ENCODE measurements at places on chromosomes 6 and 20.
A peak's percentile ranks its signal among the peaks of the same experiment; 100 is the strongest.

GRCh38 chr20:37886851-37887297 is 16.1 kb upstream of the VSTM2L start:
- DNase-seq: peak; percentile 57

- DNase-seq: no peak
These were observed 131.2 kb downstream of the BCAS1 start for GRCh38 chr20:53939190-53939571.

DNA sequence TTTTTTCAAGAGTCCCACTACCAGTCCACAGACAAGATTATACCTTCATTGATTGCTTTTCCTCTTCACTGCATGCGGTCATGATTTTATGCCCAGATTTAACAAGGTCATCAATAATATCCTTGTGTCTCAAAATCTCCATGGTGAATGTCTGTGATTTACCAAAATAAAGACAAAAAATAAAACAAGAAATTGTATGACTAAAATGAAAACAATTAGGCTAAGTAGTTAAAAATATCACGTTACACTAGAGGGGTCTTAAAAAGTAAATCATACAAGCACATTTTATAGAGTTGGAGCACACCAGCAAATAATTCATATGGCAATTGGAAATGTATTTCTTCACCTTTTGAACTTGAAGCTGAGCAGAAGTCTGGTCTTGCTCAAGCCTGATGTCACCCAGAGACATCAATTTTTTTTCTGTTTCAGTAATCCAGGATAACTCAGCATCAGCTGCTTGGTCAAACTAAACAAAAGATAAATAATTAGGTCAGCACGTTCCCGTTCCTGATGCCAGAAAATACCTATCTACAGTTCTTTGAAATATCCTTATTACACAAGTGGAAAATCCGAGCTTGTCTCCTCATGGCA is 125.4 kb downstream of the DST start:
- no peak for DNase-seq

- no peak for DNase-seq
These were observed 52.7 kb upstream of the STX16 start for GRCh38 chr20:58598211-58599015.

DNA sequence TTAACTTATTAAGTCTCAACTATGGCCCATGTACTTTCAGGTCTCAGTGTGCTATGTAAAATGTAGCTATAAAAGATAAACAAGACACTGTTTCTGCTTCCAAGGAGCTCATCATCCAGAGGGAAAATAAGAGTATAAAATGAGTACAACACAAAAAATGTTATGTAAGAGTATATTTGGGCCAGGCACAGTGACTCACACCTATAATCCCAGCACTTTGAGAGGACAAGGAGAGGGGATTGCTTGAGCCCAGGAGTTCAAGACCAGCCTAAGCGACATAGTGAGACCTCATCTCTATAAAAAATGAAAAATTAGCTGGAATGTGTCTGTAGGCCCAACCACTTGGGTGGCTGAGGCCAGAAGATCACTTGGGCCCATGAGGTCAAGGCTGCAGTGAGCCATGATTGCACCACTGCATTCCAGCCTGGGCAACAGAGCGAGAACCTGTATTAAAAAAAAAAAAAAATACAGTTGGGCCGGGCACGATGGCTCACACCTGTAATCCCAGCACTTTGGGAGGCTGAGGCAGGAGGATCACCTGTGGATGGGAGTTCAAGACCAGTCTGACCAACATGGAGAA is 124.0 kb downstream of the EDN1 start:
- no peak for DNase-seq

DNA sequence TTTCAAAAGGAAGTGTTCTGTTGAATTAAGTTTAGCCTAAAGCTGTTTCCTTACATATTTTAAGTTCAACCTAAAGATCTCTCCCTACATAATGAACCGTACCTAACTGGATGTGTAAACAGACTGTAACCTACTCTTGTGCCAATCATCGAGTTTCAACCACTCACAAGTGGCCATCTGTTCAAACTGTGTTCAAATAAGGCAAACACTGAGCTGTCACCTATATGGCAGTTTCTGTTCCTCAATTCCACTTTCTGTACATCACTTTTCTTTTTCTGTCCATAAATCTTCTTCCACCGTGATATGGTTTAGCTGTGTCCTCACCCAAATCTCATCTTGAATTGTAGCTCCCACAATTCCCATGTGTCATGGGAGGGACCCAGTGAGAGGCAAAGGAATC is 428.6 kb downstream of the HACE1 start:
- DNase-seq: no peak

GRCh38 chr6:53866226-53866625 is 71.4 kb downstream of the LRRC1 start:
- no peak for DNase-seq

DNA sequence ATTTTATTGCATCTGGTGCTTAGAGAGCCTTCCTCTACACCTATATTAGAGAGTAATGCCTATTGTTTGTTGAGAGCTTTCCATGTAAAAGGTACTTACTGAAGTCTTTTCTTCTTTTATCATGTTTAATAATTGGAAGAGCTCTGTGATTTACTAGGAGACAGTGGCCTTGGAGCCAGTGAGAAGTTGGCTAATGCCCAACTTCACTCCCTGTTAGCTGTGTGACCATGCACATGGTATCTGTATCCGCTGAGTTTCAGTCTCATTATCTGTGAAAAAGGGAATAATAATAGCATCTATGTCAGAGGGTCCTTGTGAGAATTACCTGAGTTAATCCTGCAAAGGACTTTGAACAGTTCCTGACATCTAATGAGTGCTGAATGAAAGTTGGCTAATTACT is 105.0 kb downstream of the CD109 start:
- no peak for DNase-seq

DNA sequence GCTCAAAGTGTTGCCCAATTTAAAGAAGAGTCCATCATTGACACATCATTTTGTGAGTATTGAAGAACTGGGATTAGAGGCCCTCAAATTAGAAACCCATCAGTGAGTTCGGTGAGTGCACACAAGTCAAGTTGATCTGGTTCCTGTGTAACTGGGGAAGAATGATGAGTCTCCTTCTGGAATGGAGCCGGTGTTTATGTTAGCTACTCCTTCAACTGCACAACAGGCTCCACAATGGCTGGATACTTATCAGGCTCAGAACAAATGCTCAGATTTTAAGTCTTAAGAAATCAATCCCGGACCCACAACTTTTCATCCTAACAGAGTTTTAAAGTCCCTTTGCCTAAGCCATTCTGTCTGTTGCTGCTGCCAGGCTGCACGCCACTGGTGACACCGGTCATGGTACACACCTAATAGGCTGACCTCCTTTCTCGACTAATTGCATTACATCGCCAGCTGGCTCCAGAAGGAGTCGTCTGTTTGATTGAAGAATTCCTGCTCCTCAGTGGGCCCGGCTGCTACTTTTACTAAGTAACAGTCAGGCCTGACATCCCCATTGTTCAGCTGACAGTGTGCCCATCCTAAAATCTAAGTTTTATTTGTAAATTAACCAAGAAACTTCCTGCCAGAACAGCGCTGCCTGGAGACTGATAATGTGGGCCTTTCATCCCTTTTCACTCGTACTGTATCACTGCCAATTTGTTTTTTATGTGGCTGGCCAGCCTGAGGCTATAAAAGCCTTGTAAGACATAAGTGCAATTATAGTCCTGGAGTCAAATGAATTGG is 130.4 kb downstream of the INSM1 start:
- DNase-seq: no peak

DNA sequence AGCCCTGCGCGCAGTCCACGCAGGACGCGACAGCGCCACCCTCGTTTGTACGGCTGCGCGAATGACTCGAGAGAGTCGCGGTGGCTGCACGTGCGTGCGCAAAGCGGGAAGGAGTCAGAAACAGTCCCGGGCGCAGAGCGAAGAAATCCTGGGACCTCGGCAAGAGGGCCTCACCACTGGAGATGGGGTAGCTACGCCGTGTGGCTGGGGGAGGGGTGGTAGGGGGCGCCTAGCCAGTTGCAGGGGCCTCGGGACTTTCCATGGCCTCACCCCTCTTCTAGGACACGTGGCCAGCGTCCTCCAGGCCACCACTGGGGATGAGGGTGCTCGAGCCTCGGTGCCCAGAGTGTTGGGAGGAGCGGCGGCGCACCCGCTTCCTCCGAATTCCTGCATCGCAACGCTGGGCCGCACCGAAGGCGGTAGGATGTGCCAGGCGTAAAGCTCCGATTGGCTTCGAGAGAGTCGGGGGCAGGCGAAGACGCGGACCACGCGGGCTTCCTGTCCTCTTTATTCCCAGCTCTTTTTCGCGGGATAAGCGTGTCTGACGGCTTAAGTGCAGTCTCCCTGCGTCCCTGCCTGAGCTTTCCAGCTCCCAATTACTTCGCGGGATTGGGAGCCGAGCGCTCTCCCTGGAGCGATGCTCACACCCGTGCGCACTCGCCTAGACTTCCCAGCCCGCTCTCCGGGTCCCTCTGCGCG is 38.7 kb downstream of the NCR2 start:
- no peak for DNase-seq

- DNase-seq: peak; percentile 80
These were observed 114.4 kb upstream of the PRND start for GRCh38 chr20:4607287-4607713.

DNA sequence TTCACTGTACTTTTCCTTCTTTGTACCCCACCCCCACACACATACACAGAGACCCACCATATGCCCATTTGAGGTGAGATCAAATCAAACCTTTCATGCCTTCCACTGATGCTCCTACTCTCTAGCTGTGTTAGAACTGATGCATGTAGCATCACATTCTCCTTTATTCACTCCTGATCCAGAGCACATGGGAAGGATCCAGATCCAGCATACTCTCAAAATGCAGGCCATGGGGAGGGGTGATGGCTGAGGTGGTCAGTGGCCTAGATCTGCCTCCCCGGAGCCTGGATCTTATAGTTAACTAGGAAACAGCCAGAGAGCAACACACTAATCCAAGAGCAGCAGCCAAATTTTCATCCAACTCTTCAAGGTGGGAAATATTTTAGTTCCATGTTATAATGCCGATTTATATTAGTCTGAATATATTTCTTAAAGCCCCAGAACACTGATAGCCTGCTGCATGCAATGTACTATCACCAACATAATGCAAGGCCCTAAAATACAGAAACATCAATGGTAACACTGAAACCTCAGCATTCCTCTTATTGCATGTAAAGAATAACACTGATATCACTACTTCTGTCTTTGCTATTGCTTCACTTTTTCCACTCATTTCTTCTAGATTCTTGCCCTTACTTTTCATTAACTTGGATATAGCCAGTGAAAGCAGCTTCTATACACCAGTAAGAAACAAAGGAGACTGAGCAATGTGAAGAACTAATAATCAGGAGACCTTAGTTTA is 126.8 kb upstream of the BEND6 start:
- DNase-seq: no peak

DNA sequence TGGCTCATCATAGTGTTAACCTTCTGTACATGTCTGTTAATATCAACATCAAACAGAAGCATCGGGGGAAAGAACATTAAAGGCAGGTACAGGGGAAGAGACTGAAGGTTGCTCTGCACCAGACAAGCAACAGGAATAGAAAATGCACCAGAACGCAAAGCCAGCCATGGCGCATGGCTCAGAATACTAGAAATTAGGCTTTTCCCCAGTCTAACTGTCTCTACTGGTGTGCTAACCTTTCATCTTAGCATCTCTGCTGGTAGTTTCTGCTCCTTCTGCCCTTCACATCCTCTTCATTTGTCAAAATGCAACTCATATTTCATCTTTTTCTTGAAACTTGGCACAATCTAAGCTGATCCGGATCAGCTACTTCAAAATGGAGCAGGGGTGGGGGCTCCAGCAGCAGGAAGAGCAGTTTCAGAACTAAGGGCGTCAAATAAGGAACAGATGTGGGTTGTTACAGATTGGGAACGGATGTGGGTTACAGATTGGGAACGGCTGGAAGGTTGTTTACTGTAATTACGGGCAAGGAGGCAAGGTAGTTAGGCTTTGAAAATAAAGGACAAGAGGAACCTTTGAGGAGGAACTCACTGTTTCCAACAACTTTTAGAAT is 13.1 kb upstream of the RNASET2 start:
- no peak for DNase-seq

DNA sequence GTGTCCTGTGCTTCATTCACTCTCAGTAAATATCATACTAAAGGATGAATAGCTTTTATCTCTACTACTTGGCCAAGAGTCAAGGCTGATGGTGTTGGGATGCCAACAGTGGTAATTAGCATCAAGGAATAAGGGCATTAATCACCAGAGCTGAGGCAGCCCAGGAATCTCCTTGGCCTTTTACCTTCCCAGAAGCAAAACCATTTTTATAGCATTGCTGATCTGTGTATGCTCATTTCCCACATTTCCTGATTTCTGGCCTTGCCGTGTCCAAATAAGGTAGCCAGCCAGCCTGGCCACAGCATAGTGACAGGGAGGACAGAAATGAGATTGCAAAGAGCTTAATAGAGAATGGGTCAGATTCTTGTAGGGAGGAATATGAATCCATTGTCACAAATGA is 76.7 kb upstream of the FOXO3 start:
- DNase-seq: no peak

GRCh38 chr6:158475344-158476302 is 84.3 kb upstream of the TMEM181 start:
- peak; percentile 24 for DNase-seq

DNA sequence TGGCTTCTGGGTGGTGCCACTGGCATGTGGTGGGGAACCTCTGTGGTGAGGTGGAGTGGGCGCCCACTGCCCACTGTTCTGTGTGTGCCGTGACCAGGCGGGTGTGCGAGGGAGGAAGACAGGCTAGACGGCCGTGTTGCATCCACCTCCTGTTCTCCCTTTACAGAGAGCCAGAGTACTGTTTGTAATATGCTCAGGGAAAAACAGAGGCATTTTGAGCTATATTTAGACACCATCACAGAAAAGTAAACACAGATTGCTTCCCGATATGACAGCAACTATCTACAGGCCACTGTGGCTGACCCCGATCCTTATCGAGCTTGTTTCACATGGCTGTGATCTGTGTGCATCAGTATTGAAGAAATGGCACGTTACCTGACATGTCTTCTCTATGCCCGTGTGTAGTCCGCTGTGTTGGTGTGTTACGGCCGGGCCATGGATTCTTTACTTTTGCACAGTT is 45.6 kb downstream of the ARID1B start:
- no peak for DNase-seq
